Aorta (tissue), 5 donors: ENCODE measurements at places on chromosomes 5 and 9. TPM values are rescaled to one million over a fixed set of nuclear protein-coding genes. Genes with fewer than 3 reads are reported as not detected.

GRCh38 chr5:35129921-35130485, 82.3 kb upstream of the AGXT2 start:
- no peak for DNase-seq

DNA sequence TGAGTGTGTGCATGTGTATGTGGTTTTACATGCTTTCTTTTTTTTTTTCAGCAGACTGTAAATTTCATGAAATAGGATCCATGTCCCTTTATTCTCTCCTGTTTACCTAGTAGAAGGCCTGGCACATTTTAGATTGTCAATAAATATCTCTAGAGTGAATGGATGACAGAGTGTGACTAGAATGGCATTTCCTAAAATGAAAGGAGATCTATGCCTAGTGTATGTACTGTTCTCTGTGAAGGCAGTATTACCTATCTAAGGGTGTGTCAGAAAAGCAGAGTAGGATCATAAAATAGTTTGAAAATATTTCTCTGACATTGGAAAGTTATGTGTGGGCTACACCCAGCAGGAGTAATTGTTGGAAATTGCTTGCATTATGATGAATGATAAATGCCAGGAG, 1876.0 kb upstream of the C9orf72 start:
- DNase-seq = no peak

DNA sequence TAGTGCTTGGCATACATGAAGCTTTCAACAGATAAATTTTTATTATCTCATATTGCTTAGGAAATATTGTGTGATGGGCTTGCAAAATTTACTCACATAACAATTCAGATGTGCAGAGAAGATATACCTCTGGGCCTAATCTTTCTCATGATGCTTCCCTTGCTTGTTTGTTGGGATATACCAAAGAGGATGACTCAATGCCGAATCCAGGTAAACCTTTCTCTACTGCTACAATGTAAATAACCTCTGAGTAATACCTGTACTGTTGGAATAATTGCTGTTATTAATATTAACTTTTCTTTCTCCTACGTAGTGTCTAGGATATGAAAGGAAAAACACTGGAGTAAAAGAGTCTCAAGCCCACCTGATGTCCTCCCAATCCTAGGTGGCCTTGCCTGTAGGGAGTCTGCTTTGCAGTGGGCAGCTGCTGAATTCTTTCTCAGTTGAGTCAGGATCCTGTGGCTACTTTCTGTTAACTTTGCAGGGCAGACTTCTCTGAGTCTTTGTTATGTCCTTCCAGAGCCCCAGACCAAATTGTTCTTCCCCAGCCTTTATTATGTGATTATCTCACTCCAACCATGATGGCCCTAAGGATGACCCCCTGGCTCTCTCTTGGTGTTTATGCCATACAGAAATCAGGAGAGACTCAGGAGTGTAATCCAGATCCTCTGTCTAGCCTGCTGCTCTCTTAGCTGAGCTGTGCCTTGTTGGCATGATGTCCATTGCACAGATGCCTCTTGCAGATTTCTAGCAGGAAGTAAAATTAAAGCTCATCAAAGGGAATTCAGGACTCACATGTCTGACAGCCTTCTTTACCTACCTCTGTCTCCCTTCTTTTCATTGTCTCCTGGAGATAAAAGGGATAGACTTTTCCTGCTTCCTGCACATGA, 208.1 kb downstream of the SNX18 start:
- DNase-seq = no peak

The FOXI1 gene
- not detected for polyA plus RNA-seq

DNA sequence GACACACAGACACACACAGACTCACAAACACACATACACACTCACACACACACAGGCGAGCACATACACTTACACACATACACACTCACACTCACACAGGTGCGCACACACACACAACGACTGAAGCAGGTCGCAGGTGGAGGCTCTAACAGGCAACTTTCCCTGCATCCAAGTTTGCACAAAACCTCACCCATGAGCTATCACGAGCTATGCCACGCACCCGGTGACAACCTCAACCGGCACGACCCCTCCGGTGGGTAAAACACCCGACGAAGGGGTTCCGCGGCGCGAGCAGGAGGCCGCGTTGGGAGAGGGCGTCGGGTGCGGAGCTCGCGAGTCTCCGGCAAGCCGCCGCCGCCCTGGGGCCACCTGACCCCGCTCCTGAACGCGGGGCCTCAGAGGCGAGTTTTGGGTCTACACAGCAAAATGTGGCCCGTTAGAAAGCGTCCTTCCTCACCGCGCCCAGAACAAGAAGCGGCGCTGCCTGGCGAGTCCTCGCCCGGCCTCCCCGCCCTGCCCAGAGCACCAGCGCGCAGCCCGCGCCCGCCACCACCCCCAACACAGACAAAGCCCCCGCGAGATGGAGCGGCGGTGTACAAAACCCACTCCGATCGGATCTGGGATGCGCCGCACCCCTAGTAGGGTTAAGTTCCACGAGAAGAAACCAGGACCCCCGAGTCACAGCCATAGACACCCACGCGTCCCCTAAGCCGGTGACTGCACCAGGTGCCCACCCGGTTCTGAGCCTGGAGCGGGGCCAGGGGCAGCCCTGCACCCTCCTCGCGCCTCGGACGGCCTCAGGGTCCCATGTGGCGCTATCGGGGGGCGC, 665 bp downstream of the SLC6A3 start:
- no peak for DNase-seq

- DNase-seq = no peak
Measured at GRCh38 chr5:163941079-163941478, 435.7 kb downstream of the MAT2B start.

The PCDHGB2 gene
- polyA plus RNA-seq = 0.38 TPM

- no peak for DNase-seq
Measured at GRCh38 chr5:72505016-72505415, 2.2 kb downstream of the ZNF366 start.

GRCh38 chr5:115496936-115497576, 47.5 kb downstream of the FEM1C start:
- DNase-seq = no peak

- no peak for DNase-seq
Measured at GRCh38 chr9:127626752-127627493, 14.8 kb downstream of the STXBP1 start.

The CTSV gene
- not detected for polyA plus RNA-seq

GRCh38 chr5:53915120-53915519, 354.7 kb downstream of the NDUFS4 start:
- no peak for DNase-seq

- no peak for DNase-seq
Measured at GRCh38 chr5:91850031-91850430, 466.9 kb upstream of the ARRDC3 start.

DNA sequence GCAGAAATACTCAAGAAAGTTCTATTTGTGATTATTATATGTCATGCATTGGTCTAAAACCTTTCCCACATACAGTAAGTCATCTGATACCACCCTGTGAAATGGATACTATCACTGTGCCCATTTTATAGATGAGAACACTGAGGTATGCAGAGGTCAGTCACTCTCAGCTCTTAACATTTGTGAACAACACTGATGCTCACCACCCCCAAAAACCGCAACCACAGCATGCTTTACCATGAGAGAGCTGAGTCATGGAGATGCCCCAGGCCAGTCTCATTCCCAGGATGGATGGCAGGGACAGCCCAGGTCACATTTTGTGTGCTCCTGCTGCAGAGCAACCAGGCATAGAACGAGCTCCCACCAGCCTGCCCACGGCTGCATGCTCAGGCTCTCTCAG, 53.5 kb upstream of the IRX1 start:
- no peak for DNase-seq

DNA sequence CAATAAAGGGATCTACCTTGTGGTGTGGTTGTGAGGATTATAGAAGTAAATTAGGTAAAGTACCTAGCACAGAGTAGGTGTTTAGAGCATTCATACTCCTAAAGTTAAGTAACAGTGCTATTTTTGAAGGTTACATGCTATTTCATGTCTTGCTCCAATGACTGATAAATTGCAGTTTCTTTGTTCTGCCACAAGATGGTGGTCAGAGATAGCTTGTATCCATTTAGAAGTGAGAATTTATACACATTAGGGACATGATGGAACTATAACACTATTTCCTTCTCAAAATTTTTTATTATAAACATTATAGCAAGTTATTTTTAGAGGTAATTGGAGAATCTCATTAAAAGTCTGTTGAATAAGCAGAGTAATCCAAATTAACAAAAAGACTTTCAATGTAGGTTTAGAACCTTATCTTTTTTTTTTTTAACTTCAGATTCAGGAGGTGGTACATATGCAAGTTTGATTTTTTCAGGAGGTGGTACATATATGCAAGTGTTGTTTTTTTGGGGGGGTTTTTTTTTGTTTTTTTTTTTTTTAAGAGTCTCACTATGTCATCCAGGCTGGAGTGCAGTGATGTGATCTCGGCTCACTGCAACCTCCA, 17.1 kb downstream of the MTREX start:
- no peak for DNase-seq

GRCh38 chr5:88502179-88503040, 233.8 kb upstream of the TMEM161B start:
- DNase-seq = no peak

DNA sequence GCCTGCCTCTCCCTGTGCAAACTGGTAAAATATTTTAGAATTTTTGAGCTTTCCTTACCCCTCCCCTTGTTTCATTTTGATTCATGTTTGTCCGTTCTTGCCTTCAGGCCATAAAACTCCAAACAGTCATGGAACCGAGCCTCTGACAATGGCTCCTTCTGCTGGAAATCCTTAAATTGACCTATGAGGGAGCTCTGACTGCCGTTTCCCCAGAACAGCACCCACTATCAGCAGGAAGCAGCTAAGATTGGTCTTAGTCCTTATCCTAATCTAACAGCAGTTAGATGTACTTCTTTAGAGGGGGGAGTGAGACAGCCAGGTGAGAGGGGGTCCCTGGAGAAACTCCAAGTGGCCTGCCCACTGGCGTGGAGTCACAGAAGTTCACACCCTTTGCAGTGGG, 106.7 kb downstream of the FAM174A start:
- DNase-seq = no peak

- peak; percentile 96 for DNase-seq
Measured at GRCh38 chr9:133356391-133357091, at the start of the genes SURF1 and SURF2. Gene SURF1, minus strand, starts transcription at chr9:133356487. Its CDS starts 34 bp downstream, at chr9:133356453. Gene SURF2, plus strand, starts transcription at chr9:133356550. Its CDS starts 43 bp downstream, at chr9:133356593.

The RARS1 gene
- polyA plus RNA-seq = 44.9 TPM

The GMCL2 gene
- not detected for polyA plus RNA-seq

The OR1Q1 gene
- polyA plus RNA-seq = not detected

The TEK gene
- 1.9 TPM for polyA plus RNA-seq

- DNase-seq = no peak
Measured at GRCh38 chr9:134329886-134330285, 3.6 kb downstream of the RXRA start.

The GPR150 gene
- not detected for polyA plus RNA-seq

GRCh38 chr9:72772661-72773060, 180.2 kb downstream of the ALDH1A1 start:
- DNase-seq = no peak

GRCh38 chr5:50709471-50709870, 43.0 kb downstream of the PARP8 start:
- DNase-seq = no peak
